Activated CD4-positive, alpha-beta T cell treated with anti-CD3 and anti-CD28 coated beads for 36 hours (primary cell): ENCODE measurements at places on chromosomes 11 and 22. TPM values are rescaled to one million over a fixed set of nuclear protein-coding genes. Genes with fewer than 3 reads are reported as not detected.
A peak's percentile ranks its signal among the peaks of the same experiment; 100 is the strongest.

DNA sequence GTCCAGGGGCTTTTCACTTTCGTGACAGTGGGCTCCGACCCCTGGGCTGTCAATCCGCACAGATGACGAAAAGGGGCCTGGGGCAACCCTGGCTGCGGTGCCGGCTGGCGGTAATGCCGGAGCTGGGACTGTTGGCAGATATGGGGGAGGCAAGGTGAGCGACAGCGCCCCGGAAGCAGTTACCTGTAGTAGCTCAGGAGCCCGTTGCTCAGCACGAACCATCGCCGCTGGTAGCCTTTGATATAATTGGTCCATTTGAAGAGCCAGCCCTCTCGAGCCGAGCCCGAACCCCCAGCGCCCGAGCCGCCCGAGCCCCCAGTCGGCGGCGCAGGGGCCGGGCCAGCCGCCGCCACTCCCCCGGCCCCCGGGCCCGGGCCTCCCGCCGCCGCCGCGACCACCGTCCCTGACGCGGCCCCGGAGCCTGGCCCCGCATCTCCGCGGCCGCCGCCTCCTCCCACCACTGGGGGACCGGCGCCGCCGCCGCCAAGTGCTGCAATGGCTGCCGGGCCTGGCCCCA, 396 bp downstream of the OSBP start:
- H3K36me3 ChIP-seq, result peaks cover 28% of the 10 kb centered on the region
- peaks cover 46% of the 10 kb centered on the region for H3K4me1 ChIP-seq
- DNase-seq, result peak; percentile 76
- H3K27ac ChIP-seq, result peak overlapping the region; percentile 94
- no peaks in the 10 kb centered on the region for H3K27me3 ChIP-seq
- H3K4me3 ChIP-seq, result peak overlapping the region; percentile 99

GRCh38 chr11:66880496-66881450, 23.9 kb downstream of the LRFN4 start:
- H3K4me1 ChIP-seq, result peaks cover 14% of the 10 kb centered on the region
- peak; percentile 37 for DNase-seq
- H3K27me3 ChIP-seq, result no peaks in the 10 kb centered on the region
- H3K27ac ChIP-seq, result no peak overlapping the region

The NPTXR gene
- 1.3 TPM for total RNA-seq

DNA sequence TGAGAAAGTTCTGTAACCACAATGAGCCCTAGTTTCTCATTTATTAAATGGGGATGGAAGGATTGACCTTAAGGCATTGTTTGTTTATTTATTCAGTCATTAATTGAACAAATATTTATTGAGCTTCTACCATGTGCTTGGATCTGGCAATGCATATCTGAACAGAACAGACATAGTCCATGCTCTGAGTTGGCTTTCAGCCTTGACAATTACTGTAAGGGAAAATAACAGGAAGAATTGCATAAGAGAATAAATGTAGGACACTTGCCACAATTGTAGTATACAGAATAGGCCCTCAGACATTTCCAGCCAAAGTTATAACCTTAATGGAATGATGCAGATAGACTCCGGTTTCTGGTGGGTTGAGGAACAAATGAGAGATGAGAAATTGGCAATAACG, 160.5 kb upstream of the TTC12 start:
- H3K4me1 ChIP-seq, result no peaks in the 10 kb centered on the region
- no peaks in the 10 kb centered on the region for H3K36me3 ChIP-seq
- H3K4me3 ChIP-seq, result no peak overlapping the region
- no peak overlapping the region for H3K27ac ChIP-seq

- H3K27ac ChIP-seq, result no peak overlapping the region
- DNase-seq, result no peak
- peaks cover 16% of the 10 kb centered on the region for H3K27me3 ChIP-seq
- no peaks in the 10 kb centered on the region for H3K36me3 ChIP-seq
These were observed 9.9 kb upstream of the RNASEH2C start for GRCh38 chr11:65730461-65730860.

DNA sequence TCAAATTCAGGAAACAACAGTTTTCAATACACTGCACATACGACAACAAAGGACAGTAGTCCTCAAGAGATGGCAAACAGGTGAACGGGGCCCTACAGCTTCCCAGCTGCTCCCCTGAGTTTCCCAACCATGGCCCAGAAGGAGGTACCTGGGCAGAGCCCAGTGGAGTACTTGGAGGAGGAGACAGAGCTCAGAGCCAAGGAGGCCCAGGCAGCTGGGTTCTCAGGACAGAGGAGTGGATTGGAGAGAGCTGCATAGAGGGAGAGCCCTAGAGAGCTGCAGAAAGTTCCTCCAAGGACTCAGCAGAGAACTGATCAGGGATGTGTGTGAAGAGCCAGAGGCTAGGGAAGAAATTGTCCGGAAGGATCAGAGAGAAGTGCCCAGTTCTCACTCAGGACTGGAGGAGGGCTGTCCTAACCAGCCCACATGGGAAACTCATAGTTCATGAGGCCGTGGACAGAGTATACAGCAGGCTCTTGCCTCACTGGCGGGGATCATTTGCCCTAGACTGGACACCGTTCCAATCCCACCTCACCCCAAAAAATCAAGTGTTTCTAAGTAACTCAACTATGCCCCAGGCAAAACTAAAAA, 7.6 kb upstream of the ASCL2 start:
- no peak overlapping the region for H3K4me3 ChIP-seq
- no peak overlapping the region for H3K27ac ChIP-seq
- DNase-seq, result no peak
